ENCODE measurements at places on chromosomes 1 and 21. TPM values are rescaled to one million over a fixed set of nuclear protein-coding genes. Genes with fewer than 3 reads are reported as not detected.
A peak's percentile ranks its signal among the peaks of the same experiment; 100 is the strongest.

GRCh38 chr21:41438425-41439113, 12.5 kb downstream of the MX1 start:
- no peak overlapping the region for H3K4me3 ChIP-seq
- no peak for DNase-seq
- peaks cover 88% of the 10 kb centered on the region for H3K36me3 ChIP-seq
- no peaks in the 10 kb centered on the region for H3K27me3 ChIP-seq
- peak overlapping the region; percentile 34 for H3K27ac ChIP-seq

GRCh38 chr1:213381572-213382084, 330.6 kb downstream of the RPS6KC1 start:
- no peaks in the 10 kb centered on the region for H3K4me1 ChIP-seq
- no peak overlapping the region for H3K27ac ChIP-seq
- no peak overlapping the region for H3K4me3 ChIP-seq
- DNase-seq: no peak

DNA sequence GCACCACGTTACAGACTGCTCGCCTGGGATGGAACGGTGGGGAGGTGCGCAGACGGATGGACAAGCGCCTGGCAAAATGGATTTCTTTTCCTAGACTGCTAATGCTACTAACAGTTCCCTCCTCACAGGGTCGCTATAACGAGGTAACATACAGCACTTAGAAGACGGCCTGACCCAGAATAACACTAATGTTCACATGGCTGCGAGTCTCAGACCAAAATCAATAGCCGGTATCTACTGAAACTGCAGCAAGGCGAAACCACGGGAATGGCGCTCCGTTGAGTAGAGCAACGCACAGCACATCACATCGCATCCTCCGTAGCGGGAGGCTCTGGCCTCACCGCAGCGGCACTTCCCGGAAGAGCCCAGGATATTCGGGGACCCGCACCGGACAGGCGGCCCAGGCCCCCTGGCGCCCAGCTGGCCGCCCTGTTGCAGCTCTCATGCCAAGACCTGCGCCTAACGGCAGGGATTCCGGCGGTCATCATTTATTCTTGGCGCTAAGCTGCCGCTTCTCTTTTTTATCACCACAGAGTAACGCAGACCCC, 46.6 kb downstream of the VPS26C start:
- H3K4me3 ChIP-seq: peak overlapping the region; percentile 85
- H3K36me3 ChIP-seq: peaks cover 35% of the 10 kb centered on the region
- H3K27me3 ChIP-seq: peaks cover 2% of the 10 kb centered on the region

DNA sequence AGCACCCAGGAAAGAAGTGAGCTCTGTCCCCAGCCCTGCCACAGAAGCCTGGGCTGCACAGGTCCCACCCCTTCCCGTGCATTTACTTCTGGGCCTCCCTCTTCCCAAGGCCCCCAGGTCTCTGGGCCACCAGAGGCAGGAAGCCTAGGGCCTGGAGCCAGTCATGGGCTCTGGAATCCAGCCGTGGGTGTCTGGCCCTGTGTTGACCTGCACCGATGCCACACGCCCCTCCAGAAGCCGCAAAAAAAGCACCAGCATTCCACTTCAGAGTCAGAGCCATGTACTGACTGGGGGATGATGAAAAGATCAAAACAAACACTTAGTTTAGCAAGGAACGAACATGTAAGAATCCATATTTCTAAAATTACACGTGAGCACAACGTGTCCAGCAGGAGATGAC, 141.7 kb downstream of the NPHP4 start:
- H3K36me3 ChIP-seq: no peaks in the 10 kb centered on the region
- H3K4me3 ChIP-seq: no peak overlapping the region
- no peaks in the 10 kb centered on the region for H3K4me1 ChIP-seq
- no peak overlapping the region for H3K27ac ChIP-seq
- H3K27me3 ChIP-seq: no peaks in the 10 kb centered on the region

DNA sequence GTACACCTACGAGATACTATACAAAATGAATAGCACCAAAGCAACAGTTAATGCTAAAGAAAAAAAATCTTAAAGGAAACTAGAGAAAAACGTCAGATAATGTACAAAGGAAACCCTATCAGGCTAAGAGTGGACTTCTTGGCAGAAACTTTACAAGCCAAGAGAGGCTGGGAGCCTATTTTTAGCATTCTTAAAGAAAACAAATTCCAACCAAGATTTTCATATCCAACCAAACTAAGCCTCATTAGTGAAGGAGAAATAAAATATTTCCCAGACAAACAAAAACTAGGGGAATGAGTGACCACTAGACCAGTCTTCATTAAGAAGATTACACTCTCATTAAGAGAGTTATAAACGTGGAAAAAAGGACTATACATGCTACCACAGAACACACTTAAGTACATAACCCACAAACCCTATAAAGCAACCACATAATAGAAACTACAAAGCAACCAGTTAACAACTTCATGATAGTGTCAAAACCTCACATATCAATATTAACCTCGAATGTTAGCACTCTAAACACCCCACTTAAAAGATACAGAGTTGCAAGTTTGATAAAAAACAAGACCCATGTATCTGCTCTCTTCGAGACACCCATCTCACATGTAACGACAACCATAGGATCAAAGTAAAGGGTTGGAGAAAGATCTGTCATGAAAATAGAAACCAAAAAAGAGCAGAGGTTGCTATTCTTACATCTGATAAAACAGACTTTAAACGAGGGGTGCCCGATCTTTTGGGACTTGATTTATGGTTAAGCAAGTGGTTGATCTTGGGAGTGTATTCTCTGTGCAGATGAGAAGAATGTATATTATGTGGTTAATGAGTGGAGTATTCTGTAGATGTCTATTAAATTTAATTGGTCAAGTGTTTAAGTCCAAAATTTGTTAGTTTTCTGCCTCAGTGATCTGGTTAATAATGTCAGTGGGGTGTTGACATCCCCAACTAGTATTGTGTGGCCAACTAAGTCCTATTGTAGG, 1301.4 kb downstream of the PLA2G4A start:
- no peak for DNase-seq
- no peaks in the 10 kb centered on the region for H3K36me3 ChIP-seq
- H3K4me1 ChIP-seq: no peaks in the 10 kb centered on the region

- H3K4me1 ChIP-seq: no peaks in the 10 kb centered on the region
- DNase-seq: no peak
- no peak overlapping the region for H3K27ac ChIP-seq
- no peaks in the 10 kb centered on the region for H3K27me3 ChIP-seq
- no peak overlapping the region for H3K4me3 ChIP-seq
- no peaks in the 10 kb centered on the region for H3K36me3 ChIP-seq
These were observed 17.9 kb upstream of the APP start for GRCh38 chr21:26188422-26188821.

DNA sequence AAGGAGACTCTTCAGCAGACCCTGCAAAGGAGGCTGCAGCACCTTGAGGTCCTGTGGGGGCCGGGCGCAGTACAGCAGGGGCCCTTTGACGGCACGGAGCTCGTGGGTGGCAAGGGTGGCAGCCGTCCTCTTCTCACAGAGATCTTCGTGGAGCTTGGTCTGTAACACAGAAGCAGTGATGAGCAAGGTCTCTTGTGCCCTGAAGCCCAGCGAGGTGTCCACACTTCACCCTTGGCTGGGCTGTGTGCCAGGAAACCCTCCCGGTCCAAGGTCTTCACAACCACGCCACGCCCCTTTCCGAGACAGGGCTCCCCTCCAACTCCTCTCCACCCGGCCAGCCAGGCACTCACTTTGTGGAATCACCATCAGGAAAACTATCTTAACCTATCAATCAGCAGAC, 11.3 kb downstream of the LRRC47 start:
- H3K4me3 ChIP-seq: no peak overlapping the region
- peaks cover 10% of the 10 kb centered on the region for H3K4me1 ChIP-seq
- H3K27me3 ChIP-seq: no peaks in the 10 kb centered on the region
- peaks cover 52% of the 10 kb centered on the region for H3K36me3 ChIP-seq
- no peak overlapping the region for H3K27ac ChIP-seq

GRCh38 chr1:165116732-165117131, 239.8 kb downstream of the LMX1A start:
- H3K4me1 ChIP-seq: no peaks in the 10 kb centered on the region
- no peak overlapping the region for H3K27ac ChIP-seq
- H3K4me3 ChIP-seq: no peak overlapping the region

GRCh38 chr1:103497404-103497803, 28.1 kb upstream of the RNPC3 start:
- no peak for DNase-seq
- no peaks in the 10 kb centered on the region for H3K4me1 ChIP-seq
- H3K4me3 ChIP-seq: no peak overlapping the region
- H3K27ac ChIP-seq: no peak overlapping the region
- H3K36me3 ChIP-seq: no peaks in the 10 kb centered on the region
- H3K27me3 ChIP-seq: no peaks in the 10 kb centered on the region

NCAM2 gene
- total RNA-seq: not detected

ALX3 gene
- not detected for total RNA-seq

DNA sequence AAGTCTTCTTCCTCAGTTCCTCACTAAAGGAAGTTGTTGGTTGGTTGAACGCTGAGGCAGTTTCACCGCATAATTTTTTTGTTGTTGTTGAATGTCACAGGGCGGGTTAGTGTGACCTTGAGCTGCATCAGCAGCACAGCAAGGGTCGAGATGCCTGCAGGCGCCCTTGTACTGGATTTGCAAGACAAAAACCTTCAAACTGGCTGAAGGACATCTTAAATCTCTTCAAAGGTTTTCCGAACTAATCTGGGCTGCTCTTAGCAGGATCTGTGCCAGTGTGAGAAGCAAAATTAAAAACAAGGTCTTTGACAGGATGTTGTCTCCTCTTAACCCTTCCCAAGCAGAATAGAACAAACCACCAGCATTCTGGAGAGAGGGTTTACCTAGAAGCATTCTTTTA, 59.4 kb downstream of the NRIP1 start:
- peak overlapping the region; percentile 79 for H3K4me3 ChIP-seq
- peak; percentile 78 for DNase-seq
- peaks cover 33% of the 10 kb centered on the region for H3K4me1 ChIP-seq
- no peaks in the 10 kb centered on the region for H3K36me3 ChIP-seq
- no peaks in the 10 kb centered on the region for H3K27me3 ChIP-seq

C1orf94 gene
- total RNA-seq: not detected
